ENCODE measurements at places on chromosomes 7 and 10.

GRCh38 chr10:60513281-60513680 lies 123.6 kb upstream of the ANK3 start:
- DNase-seq: no peak

DNA sequence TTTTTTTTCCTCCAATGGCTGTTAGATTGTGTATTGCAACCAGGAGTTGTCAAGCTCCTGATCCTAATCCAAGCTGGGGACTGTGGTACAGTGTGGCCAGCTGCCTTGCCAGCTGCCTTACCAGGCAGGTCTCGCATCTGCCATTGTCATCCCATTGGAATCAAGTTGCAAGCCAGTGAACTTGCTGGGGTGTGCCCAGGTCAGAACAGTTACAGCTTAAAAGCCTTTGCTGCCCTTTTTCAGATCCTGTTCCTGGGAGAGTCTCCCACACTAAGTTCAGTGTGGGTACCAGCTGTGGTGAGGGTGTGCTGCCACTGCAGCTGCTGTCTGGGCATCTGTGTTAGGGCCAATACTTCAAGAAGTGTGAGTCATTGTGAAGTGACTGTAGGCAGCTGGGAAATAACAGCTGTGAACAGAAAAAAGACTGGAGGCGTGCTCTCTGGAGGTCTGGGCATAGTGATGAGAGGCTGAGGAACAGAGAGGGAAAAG lies 72.8 kb downstream of the CCNY start:
- DNase-seq: peak; percentile 7

DNA sequence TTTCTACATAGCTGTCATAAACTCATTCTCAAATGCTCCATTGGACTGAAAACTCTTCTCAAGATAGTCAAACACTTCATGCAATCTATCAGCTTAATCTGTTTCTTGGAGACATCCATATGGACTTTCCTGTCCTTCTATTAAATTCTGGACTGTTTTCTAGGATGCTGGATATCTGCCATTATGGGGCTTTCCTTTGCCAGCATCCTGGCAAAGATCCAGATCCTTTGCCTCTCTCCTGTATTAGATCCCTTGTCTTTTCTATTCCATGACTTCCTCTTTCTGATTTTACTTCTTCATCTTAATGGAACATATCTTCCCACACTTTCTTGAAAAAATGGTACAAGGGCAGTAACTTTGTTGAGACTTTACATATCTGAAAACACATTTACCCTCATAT lies 35.9 kb upstream of the SKAP2 start:
- no peak for DNase-seq

GRCh38 chr10:75029420-75029819 lies 82.0 kb upstream of the SAMD8 start:
- no peak for DNase-seq

DNA sequence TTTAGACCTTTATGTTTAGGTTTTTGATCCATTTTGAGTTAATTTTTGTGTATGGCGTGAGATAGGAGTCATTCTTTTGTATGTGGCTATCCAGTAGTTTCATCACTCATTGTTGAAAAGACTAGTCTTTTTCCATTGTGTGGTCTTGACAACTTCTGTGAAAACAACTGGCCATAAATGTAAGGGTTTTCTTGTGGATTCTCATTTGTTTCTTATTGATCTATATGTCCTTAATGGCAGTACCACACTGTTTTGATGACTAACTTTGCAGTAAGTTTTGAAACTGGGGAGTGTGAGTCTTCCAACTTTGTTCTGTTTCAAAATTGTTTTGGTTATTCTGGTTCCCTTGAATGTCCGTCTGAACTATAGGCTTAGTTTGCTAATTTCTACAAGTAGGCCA lies 16.3 kb downstream of the SEPTIN7 start:
- no peak for DNase-seq

Data from CD4-positive, alpha-beta T cell treated with Interferon alpha-2 for 1 hour (primary cell).